H9 (cell line): ENCODE measurements at places on chromosomes 11 and 22. TPM values are rescaled to one million over a fixed set of nuclear protein-coding genes. Genes with fewer than 3 reads are reported as not detected.

DNA sequence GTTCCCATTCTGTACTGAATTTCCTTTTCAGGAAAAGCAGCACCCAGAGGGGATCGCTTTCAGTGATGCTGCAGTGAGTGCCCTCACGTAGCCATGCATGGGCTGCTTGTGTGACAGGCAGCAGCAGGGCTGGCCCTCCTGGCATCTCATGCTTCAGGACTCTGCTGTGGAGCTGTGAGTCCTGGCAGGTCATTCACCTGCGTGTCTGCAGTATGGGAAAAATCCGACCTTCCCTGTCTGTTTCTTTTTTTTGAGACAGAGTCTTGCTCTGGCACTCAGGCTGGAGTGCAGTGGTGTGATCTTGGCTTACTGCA, 13.4 kb downstream of the GLB1L2 start:
- DNase-seq: no peak

- no peak for DNase-seq
Measured at GRCh38 chr11:126704096-126704495, 296.5 kb downstream of the KIRREL3 start.

- DNase-seq: no peak
Measured at GRCh38 chr11:20178976-20179375, 18.7 kb upstream of the DBX1 start.

DNA sequence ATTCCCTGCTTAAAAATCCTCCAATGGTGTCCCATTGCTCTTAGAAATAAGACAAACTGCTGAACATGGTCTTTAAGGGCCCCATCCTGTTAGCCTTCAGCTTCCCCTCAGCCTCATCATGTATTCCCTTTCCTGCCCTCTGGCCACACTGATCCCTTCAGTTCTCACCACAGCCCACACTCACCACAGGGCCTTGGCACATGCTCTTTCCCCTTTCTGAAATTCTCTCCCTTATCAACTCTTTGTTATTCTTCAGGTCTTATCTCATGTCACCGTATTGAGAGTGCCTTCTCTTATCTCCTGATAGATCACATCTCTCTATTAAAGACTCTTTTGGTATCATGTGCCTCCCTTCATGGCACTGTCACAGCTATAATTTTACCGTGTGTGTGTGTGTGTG, 167.8 kb upstream of the MPPED2 start:
- DNase-seq: no peak

DNA sequence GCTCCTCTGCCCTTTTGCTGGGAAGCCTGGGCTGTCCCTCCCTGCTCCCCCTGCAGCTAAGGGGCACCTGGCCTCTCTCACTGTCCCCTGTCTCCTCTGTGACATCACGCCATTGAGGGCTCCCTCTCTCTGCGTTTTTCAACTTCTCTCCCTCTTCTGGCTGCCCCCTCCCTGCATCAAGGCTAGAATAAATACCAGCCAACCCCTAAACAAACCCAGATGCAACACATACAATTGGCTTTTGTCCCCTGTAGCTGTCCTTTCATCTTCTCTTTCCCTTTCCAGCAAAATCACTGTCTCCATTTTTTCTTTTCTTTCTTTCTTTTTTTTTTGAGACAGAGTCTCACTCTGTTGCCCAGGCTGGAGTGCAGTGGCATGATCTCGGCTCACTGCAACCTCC, 3.3 kb upstream of the MIEF1 start:
- DNase-seq: no peak

DNA sequence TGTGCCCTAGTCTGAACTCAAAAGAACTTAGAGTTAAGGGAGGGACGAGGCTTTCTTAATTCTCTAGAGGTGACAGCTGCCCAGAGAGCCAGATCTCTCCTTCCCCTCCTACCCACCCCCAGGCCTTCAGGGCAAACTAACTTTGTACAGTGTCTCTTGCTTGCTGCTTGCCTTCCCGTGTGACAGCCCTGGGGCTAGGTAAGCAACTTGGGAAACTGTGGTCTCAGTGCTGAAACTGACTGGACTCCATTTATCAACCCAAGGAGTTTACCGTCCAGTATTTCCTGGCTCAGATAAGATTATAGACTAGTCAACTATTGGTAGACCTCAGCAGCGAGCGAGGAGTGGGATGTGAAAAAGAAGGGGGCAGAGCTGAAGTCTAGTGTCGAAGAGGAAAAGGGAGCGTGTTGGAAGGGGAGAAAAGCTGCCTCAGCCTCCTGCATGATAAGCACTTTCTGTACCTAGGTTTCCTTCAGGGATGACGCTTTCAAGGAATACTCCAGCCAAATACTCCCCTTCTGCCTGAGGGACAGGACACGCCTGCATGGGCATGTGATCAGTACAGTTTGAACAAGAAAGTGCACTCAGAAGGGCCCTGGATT, 43.3 kb upstream of the WEE1 start:
- no peak for DNase-seq

DNA sequence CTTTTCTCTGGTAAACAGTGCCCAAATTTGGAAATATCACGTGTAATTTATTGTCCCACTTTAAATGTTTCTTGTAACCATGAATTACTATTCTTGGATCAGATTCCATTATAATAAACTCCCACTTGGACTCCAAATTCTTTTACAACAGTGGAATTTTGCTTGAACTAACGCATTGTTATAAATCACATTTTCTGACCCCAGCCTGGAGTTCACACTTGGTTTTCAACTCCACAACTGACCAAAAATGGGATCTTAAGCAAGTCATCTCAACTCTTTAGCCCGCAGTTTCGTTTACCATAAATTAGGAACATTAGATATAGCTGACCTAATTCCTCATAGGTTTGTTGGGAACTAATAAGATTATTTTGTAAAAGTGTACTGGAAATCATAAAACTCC, 336.8 kb upstream of the NCAM1 start:
- no peak for DNase-seq

GRCh38 chr11:77244277-77245027, 57.0 kb downstream of the GDPD4 start:
- no peak for DNase-seq

DNA sequence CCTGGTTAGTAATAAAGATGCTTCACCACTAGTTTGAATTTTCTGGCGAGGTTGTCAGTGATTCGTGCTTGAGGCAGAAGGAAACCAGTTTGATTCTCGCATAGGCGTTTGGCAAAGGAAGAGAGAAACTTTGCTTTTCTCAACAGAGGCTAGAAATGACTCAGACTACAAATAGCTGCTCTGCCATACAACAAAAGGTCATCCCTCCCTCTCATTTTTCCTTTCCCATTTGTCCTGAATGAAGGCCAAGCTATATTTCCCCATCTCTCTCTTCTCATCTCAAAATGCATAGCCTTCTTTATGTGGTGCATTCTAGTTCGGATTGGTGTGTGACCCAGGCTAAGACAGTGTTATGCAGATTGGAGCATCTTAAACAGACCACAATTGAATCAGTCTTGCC, 741.4 kb downstream of the NTM start:
- DNase-seq: no peak

- DNase-seq: peak; percentile 32
Measured at GRCh38 chr22:30969532-30970355, 679 bp downstream of the TUG1 start.

GRCh38 chr22:32542677-32543357, 68.2 kb downstream of the FBXO7 start:
- DNase-seq: no peak

DNA sequence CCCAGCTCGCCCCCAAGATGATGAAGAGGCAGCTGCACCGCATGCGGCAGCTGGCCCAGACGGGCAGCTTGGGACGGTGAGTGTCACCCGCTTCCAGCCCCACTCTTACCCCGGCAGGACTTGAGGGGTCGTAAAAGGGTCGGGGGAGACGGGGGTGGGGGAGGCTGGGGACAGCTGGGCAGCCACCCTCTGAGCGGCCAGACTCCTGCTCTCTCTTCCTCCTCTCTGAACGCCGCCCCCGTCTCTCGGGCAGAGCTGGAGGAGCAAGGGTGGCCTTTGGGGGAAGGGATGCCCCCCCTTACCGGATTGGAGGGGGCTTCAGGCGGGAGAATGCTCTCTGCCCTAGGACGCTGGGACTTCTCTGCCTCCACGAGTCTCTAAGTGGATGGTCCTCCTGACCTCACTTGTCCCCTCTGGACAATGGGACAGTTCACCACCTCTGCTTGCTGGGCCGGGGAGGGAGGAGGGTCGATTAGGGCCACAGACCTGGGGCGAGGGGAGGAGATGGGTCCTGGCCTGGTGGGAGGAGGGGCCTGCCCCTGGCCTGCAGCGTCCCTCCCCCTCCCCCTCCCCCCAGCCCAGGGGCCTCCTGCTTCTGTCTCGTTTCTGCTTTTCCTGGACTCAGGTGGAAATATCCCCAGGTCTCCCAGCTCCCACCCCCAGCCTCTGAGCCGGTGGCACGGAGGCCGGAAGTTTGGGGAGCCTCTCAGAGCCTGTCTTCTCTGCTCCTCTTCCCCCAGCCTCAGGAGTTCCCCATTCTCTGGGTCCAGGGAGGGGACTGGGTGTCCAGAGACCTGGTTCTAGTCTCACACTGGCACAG, 512 bp downstream of the SH3BP1 start:
- DNase-seq: peak; percentile 58

- DNase-seq: peak; percentile 62
Measured at GRCh38 chr11:118939953-118940598, 14.3 kb upstream of the BCL9L start.

DNA sequence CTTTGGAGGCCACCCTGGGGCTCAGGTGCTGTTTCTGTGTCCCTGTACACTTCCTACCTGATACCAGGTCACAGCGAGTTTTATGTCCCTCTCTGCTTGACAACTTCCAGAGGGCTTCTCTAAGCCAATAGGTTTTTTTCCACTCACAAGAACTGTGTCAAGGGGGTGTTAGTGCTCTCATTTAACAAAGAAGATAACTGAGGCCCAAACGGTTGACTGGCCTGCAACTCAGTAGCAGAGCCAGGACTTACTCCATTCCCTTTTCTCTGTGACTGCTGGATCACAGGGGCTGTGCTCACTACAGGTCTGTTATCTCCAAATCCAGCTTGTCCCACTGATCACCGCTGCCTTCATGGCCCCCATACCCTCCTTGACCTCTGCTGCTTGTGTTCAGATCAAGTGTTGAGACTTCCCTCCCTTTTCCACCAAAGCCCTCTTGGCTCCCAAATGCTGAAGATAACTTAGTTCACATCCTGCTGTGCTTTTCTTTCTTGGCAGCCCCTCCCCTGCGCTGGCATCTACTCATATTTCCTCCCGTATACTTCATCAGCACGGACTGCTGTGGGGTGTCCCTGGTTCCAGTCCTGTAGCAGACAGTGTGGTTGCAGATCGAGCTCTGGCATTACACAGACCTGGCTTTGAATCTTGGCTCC, 41.3 kb downstream of the POU2F3 start:
- no peak for DNase-seq

DNA sequence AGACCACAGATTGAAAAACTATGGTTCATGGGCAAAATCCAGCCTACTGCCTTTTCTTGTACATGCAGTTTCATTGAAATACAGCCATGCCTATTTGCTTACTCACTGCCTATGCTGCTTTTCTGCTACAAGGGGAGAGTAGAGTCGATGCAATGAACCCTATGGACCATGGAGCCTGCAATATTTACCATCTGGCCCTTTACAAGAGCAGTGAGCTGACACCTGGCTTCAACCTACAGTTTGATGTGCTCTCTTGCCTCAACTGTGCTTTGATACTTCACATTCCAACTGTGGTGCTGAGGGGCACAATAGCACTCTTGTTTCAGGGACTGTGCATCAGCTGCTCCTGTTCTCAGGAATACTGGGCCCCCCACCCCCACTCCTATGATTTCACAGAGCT, 239.5 kb upstream of the SORL1-AS1 start:
- DNase-seq: no peak

DNA sequence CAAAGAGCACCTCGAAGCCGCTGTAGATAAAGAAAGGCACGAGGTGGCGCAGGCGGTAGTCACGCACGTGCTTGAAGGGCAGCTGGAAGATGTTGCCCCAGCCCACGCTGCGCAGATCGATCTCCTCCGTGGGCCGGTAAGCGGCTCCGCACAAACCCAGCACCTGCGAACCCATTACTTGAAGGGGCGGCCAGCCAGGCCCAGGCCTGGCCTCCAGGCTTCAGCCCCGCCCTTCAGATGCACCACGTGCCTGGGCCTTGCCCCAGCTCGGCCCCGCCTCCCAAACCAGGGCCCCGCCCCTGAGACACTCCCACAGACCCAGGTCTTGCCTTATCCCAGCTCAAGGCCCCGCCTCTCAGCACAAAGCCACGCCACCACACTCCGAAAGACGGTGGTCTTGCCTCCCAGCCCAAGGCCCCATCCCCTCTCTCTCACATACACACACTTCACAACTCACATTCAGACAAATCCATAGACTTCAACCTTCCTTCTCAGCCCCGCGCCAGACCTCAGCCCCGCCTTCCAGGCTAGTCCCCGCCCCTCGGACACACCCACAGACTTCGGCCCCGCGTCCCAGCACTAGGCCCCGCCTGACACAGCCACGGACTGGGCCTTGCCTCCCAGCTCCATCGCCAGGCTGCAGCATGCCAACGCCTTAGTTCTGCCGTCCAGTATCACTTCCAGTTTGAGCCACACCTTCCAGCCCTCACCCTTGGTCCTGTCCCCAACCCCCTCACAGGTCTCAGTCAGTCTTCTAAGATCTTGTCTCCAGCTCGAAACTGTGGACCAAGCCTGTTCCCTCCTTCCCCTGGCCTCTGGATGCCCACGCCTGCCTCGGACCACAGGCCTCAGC, 7.0 kb downstream of the UNC93B1 start:
- DNase-seq: peak; percentile 97

GRCh38 chr22:29520851-29521250, 32.7 kb downstream of the THOC5 start:
- DNase-seq: no peak

DNA sequence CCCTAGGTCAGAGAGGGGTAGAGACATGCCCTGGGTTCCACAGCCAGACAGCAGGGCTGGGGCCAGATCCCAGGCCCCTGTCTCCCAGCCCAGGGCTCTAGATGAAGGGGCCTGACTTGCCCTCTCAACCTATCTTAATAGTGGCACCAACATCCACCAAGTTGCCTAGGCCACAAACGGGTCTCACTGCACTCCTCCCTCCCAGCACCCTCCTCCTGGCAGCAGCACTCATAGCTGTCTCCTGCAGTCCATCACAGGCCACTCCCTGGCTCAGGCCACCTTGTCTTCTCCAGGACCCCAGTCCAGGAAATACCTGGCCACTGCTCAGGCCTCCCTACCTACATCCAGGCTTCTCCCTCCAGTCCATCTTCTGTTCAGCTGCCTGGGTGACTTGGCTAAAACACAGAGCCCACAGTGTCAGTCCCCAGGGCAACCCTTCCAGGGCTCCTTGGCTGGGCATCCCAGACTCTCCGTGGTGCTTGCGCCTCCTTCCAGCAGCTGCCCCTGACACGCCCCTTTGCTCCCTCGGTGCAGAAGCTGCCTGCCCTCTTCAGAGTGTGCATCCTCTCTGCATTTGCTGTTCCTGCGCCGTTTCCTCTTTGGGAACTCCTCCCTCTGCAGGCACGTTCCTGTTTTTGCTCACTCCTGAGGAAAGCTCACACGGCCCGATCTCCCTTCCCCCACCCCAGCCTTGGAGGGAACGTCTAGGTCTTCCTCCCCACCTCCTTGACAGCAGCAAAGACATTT, 40.5 kb downstream of the LRRC32 start:
- DNase-seq: no peak

- no peak for DNase-seq
Measured at GRCh38 chr11:72583616-72584292, 90.5 kb downstream of the PDE2A start.

Gene PSMA1
- 167 and 176 TPM in 2 replicates for total RNA-seq

Gene GAL
- total RNA-seq: 65.2 and 67.5 TPM in 2 replicates

Gene SERHL2
- 1.0 and 2.7 TPM in 2 replicates for total RNA-seq

Gene IGLL1
- total RNA-seq: not detected in 2 replicates

Gene MOV10L1
- total RNA-seq: not detected in 2 replicates

Gene OR6T1
- not detected in 2 replicates for total RNA-seq

Gene MMP1
- not detected in 2 replicates for total RNA-seq
